Activated T-helper 1 cell treated with anti-CD3 and anti-CD28 coated beads, Interleukin-12 subunit alpha, Interleukin-12 subunit beta, Interleukin-2, Interleukin-4 antibody, amounts not matched to agents 30 ng/mL and 10 ng/mL and 1 ng/mL, durations not matched to agents 14 hours and 24 hours and 36 hours (primary cell): ENCODE measurements at places on chromosomes 16 and 17. TPM values are rescaled to one million over a fixed set of nuclear protein-coding genes. Genes with fewer than 3 reads are reported as not detected.

PLA2G15 gene
- 8.6 and 8.8 TPM in 2 replicates for total RNA-seq

DNA sequence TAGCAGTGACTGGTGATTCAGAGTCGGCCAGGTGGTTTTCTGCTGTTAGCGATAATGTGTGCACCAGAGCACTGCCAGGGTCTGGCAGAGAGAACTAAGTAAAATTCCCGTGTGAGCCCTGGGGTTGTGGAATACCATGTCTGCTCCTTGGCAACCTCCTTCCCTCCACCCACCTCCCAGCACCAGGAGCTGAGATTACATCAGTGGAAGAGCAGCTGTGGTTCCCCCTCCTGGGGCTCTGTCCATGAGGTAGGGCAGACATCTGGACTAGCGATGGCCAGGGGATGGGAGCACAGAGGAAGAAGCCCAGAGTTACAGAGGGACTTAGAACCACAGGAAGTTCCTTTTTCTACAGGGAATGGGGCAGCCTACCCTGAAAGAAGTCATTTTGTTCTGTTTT, 15.8 kb downstream of the CLEC10A start:
- H3K36me3 ChIP-seq, result no peaks in the 10 kb centered on the region
- no peak overlapping the region for H3K27ac ChIP-seq
- DNase-seq, result no peak
- no peak overlapping the region for H3K4me3 ChIP-seq
- peaks cover 10% of the 10 kb centered on the region for H3K4me1 ChIP-seq

- peaks cover 24% of the 10 kb centered on the region for H3K36me3 ChIP-seq
- H3K4me1 ChIP-seq, result peaks cover 51% of the 10 kb centered on the region
Observed at GRCh38 chr17:30805944-30806456, 18.5 kb downstream of the CRLF3 start.

C17orf67 gene
- 3.1 TPM in 2 replicates for total RNA-seq
